SW480 (cell line): ENCODE measurements at places on chromosomes 16 and 17.

- no peak for DNase-seq
Observed at GRCh38 chr17:45775148-45775547, 9.0 kb upstream of the CRHR1 start.

- peak; percentile 90 for DNase-seq
Observed at GRCh38 chr17:37067555-37068111, 118.9 kb downstream of the AATF start.

- DNase-seq = no peak
Observed at GRCh38 chr16:3582276-3583165, 5.3 kb upstream of the NLRC3 start.

DNA sequence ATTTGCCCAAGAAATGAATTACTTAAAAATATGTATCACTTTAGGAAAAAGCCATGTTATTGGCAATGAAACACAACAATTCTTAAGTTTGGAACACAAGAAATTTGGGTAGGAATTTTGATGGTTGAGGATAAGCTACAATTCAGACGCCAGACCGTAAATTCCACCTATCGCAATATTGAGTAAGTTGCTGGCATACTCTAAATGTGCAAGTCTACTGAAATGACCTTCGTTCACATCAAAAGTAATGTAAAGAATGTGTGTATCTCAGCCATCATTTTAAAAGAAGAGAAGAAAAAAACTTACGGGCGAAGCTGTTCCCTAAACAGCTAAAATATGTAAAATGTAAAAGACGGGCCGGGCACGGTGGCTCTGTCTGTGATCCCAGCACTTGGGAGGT is 33.4 kb downstream of the UBE2G1 start:
- no peak for DNase-seq

DNA sequence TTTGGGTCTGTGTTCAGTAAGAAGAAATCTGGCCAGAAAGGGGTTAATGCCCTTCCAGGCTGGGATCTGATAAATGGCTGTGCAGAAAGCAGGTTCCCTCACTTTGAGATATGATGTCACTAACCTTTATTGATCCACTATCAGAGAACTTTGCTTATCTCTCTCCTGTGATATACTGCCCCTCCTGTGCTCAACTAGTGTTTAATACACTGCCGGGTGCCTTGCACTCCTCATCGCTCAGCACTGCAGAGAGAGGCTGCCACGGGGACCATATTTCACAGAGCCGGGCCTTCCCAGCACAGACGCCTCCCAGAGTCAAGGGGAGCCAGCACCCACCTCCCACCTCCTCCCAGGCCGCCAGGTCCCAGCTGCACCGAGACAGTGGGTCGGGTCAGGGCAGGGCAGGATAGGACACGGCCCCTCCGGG is 20.2 kb downstream of the ZFHX3 start:
- DNase-seq = no peak

DNA sequence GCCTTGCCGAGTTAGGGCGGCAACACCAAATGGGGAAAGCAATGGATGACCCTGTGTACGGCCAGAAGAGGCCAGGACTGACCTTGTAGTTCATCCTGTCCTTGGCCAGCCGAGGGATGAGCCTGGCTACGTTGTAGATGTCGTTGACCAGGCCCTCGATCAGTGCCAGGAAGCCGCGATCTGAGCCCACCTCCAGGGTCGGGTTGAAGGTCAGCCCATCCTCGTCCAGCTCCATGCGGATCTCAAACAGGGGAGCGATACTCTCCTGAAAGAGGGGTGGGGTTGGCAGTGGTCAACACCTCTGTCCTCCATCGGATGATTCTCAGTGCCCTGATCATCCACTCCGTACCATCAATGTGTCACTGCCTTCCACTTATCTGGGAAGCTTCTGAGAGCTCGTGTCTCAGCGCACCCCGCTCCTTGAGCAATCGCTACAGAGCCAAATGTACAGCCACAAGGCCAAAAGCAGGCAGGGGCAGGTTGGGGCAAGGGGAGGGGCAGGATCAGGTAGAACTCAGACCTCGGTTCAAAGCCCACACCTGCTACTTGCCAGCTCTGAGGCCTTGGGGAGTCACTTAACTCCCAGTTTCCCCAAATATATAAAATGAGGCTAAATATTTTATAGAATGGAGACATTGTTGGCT is 39.9 kb downstream of the DNAH17 start:
- no peak for DNase-seq

DNA sequence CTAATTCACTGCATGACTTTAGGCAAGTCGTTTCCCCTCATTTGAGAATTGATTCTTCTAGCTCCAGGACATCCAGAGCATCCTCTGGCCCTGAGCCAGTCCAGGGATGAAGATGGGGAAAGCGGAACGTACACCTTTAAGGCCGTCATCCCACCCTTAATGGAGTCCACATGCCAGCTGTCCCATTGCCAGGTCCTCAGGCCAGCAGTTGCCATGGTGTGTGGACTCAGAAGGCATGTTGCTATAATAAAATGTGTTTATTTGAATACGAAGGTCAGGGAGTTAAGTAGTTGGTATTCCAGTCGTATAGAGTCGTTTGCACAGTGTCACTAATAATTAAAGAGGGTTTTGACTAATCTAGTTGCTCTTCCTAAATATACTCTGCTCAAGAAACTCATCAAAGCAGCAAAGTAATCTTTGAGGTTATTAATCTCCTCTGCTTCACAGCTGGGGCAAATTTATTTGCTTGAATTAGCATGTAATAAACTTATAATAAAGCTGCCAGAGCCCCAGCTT is 30.4 kb downstream of the CCDC182 start:
- no peak for DNase-seq
